Hematopoietic multipotent progenitor cell treated with erythropoietin and hydrocortisone succinate and interleukin-3 and kit ligand, for 4 days (in vitro differentiated cells): ENCODE measurements at places on chromosomes 6 and 20.

DNA sequence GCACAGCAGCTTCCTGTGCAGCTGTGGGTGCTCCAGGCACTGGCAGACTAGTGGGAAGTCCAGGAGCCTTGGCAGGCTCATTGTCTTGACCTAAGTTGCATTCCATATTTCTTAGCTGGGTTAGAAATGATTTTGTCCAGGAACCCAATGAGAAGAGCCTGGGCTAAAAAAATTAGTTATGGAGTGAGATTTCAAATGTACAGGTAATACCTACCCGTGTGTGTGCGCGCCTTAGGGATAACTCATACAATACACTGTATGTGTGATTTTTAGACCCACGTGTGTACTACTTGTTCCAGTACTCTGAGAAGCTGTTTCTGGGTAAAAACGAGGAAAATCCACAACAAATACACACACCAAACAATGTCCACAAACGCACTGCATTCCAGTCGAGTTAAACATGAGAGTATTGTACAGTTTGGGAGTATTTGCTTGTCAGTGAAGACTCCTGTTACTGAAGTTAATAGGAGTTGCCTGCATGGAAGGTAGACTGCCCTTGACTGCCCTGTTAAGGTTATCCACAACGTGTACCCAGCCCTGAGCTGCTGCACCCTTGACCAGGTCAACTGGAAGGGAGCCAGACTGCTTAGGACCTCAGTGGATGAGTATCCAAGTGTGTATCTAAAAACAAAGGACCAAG, 1.4 kb downstream of the PAQR8 start:
- DNase-seq = no peak

DNA sequence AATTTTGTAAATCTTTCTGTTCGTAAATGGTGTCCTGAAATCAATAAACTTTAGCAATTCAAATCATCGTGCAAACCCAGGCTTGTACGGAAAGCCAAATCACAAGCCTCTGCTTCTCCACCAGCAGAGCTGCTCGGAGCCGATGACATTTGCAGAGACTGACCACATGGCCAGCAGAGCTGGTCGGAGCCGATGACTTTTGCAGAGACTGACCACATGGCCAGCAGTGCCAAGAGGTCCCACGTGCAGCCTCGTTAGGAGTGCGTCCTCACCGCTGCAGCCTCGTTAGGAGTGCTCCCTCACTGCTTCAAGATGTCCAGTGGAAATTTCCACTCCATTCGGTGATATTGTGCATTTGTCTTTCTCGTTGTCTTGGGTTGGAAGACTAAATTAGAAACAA, 28.5 kb downstream of the SMOC2 start:
- DNase-seq = no peak

- peak; percentile 43 for DNase-seq
Measured at GRCh38 chr6:55445648-55446204, 118.5 kb downstream of the GFRAL start.

DNA sequence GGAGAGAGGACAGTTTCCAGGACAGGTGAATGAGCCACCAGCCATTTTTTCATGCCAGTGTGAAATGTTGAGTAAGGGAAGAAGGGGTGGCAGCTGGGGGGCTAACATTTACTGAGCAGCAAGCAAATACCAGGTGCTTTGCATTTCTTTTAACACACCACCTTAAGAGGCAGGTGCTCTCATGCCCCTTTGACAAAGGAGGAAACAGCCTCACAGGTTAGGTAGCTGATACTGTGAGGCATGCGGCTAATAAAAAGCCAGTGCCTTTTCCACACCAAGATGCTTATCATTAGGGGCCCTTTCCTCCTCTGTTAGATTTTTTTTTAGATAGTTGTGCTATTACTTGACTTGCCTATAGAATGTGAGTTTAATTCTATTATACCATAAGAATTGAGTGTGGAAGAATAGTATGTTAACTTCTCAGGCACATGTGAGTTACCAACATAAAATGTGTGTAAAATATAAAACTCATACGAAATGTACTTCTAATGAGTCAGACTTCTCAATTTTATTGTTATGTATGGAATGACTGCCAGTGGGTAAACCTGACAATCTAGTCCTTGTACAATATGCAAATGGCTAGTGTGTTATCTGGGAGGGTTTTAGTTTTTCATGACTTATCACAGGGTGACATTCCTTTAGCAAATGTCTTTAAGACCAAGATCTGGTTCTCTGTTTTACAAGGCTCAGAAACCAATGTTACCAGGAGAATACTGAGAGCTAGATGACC, 260.0 kb downstream of the TMEM242 start:
- peak; percentile 38 for DNase-seq

GRCh38 chr20:17609811-17610377, 40.0 kb downstream of the DSTN start:
- DNase-seq = peak; percentile 51

DNA sequence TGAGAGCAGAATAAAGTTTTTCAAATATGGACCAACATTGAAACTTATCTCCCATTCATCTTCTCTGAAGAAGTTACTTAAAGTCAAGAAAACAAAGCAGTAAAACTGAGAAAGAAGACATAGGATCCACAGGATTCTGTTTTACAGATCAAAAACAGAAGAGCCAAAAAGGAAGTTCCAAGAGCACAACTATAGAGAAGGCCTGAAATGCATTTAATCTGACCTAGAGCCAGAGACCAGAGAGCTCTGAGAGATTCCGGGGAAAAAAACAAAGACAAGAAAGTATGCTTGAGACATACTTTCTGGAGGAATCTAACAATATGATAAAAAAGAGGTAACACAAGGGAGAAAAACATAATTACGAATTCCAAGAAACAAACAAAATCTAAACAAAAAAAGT, 26.1 kb downstream of the SRPK1 start:
- DNase-seq = no peak

GRCh38 chr20:54379893-54380584, 95.4 kb upstream of the DOK5 start:
- no peak for DNase-seq

DNA sequence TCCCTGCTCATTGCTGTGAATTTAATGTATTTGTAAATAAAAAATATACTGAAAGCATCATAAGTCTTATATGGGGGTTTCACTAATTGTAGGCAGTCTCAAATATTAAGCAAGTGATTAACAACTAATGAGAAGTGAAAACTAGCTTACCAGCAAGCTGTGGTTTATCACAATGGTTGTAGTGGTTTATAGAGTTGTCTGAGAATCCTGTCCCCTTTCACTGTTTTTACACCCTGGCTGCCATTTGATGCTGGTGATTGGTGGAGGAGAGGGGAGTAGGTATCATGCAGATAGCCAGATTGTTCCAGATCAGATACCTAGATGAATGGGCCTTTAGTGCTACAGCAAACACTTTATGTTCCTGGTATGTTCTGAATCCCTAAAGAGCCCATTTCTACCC, 6.0 kb downstream of the MKKS start:
- no peak for DNase-seq

- no peak for DNase-seq
Measured at GRCh38 chr20:9928281-9928737, 89.4 kb upstream of the PAK5 start.

DNA sequence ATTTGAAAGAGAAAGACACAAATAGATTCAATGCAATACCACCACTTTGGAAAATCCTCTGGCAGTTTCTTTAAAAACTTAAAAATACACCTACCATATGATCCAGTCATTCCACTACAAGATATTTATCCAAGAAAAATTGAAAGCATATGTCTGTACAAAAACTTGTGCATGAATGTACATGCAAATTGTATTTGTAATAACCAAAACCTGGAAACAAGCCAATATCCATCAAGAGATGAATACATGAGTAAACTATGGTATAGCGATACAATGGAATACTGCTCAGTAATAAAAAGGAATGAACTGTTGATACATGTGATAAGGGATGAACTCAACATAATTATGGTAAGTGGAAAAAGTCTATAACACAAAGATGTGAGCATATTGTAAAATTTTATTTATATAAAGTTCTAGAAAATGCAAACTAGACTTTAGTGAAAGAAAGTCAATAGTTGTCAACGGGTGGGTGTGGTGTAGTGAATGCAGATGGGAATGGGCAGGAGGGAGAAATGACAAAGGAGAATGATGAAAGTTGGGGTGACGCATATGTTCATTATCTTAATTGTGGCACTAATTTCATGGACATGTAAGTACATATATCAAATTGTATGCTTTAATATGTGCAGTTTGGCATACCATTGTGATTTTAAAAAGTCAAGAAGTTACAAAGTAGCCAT, 347.5 kb downstream of the SAMD5 start:
- DNase-seq = no peak

DNA sequence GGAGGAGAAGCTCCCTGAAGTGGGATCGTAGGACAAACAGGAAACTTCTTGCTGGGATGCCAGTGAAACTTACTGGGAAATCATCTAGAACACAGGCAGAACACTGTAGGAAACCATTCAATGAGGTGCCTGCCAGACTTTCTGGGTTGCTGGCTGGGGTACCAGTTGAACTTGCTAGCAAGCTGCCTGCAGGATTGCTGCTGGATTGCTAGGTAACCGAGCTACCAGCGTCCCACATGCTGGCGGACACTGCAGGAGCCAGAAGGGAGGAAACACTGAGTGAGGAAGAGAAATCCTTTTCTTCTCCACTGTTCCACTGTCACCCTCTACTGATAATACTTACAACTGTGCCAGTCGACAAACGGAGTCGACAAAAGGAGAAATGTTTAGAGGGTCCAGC, 91.3 kb upstream of the SLC35B3 start:
- no peak for DNase-seq

GRCh38 chr6:169160091-169160854, 93.4 kb downstream of the THBS2 start:
- no peak for DNase-seq

DNA sequence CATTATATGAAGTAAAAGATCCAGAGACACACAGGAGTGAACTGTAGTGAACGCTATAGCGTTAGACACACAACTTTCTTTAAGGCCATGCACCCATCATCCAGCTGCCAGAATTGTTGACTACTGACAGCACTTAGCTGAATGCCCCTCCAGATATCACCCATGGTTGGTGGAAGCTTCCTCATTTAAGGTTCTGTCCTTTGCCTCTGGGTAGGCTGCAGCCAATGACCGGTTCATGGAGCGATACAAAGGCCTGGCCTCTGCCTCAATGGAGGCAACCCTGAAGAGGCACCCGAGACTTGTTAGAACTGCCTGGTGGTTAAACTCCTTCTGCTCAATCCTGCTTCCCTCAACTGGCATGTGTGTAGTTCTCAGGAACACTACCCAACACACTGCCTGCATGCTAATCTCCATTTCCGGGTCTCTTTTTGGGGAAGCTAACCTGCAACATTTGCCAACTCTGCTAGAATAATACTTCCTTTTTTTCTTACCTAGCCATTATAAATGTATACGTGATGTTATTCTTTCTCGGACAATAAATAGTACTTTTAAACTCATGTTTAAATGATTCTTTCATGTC, 49.8 kb upstream of the THEMIS start:
- peak; percentile 63 for DNase-seq

GRCh38 chr6:75993236-75994162, 79.0 kb downstream of the IMPG1 start:
- DNase-seq = no peak

DNA sequence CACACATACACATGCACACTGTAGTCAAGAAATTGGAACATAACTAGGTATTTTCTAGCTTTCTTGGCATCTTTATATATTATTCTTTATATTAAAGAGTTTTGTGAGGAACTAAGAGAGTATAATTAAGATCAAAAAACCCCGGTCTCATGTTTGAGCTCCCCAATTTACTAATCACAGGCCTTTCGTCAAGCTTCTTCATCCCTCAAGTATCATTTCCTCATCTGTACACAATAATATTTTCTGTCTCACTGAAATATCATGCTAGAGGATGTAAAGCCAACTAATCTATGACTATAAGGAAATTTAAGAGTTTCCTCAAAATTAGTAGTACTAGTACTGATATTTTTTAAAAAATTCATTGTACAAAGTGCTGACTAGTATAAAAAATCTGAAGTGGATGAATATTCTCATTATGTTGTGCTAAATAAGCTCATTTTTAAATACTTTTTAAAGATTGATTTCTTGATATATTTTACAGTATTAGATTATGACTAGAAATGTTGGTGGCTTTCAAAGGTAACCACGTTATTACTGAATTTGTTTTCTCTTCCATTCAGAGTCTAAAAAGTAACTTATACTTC, 28.0 kb downstream of the PEX3 start:
- DNase-seq = no peak

GRCh38 chr6:54970337-54970736, 123.8 kb downstream of the FAM83B start:
- DNase-seq = no peak

GRCh38 chr6:28587746-28588075, 62.0 kb downstream of the GPX5 start:
- DNase-seq = no peak

DNA sequence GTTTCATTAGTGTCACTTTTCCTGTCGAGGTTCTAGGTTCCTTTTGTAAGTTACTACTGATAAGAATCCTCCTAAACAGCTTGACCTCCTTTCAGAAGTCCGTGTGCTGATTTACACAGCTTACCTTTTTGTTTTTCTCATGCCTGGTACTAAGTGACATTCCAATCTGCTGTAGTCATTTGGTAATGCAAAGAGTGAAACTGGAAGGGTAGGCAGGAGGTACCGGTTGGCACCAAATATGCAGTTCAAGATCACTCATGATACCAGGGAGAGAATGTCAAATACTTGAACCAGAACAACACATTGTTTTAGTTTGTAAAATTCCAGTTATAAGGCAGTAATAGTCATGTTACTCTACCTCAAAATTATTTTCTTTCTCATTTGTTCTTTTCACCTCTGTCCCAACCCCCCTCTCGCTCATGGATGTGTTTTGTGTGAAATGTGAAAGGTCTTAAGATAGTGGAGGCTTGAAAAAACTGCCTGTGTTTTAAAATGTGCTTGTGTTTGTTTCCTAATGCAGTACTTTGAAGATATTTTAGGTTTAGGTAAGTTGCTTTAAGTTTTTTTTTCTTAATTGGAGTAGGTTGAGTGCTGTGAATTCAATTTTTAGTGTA, 23.2 kb downstream of the AFDN start:
- DNase-seq = no peak

GRCh38 chr6:126824815-126825214, 293.7 kb upstream of the RSPO3 start:
- DNase-seq = no peak

DNA sequence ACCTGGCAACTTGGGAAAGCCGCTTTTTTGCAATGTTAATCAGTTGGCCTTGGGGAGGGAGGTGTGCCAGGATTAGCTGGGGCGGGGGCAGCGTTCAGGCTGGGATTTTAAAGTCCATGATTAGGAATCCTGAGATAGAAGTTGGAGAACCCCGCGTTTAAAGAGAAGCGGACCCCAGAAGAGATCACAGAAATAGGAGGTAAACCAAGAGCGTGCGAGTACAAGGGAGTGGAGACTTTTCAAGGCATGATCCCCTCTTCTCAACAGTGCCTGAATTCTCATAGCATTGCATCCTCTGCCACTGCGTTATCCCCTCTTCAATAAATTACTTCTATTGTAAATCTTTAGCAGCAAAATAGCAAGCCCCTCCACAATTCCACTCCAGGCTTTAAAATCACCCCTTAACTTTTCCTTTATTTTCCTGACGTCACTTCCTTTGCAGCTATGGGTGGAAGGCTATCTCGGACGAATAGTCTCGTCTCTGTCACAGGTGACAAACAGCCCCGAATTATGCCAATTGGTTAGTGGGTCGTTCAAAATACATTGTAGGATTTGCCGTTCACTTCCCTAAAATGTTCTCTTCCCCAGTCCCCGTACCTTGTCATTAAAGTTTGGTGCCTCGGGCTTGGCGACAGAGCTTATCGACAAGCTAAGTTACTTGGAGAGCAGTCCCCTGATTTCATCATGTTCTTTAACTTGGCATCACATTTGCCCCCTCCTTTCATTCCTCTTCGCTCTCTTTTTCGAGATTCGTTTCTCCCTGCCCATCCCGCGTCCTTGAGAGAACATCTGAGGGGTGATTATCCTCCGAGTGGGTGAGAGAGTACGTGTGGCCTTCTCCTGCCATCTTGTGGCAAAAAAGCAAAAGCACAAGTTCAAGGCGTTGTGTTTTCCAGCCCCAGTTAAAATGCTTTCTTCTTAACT, 17.1 kb downstream of the OR2B2 start:
- DNase-seq = peak; percentile 96
